ENCODE measurements at places on chromosomes 2 and 18. TPM values are rescaled to one million over a fixed set of nuclear protein-coding genes. Genes with fewer than 3 reads are reported as not detected.

PDE1A gene
- total RNA-seq, result 11.2 TPM

FSIP2 gene
- 0.50 TPM for total RNA-seq

ATOH8 gene
- total RNA-seq, result 79.7 TPM

GRCh38 chr2:20666005-20666303, 990 bp upstream of the GDF7 start:
- H3K36me3 ChIP-seq, result no peaks in the 10 kb centered on the region
- H3K27ac ChIP-seq, result peak overlapping the region; percentile 62
- H3K4me3 ChIP-seq, result peak overlapping the region; percentile 55
- H3K4me1 ChIP-seq, result peaks cover 23% of the 10 kb centered on the region

DNA sequence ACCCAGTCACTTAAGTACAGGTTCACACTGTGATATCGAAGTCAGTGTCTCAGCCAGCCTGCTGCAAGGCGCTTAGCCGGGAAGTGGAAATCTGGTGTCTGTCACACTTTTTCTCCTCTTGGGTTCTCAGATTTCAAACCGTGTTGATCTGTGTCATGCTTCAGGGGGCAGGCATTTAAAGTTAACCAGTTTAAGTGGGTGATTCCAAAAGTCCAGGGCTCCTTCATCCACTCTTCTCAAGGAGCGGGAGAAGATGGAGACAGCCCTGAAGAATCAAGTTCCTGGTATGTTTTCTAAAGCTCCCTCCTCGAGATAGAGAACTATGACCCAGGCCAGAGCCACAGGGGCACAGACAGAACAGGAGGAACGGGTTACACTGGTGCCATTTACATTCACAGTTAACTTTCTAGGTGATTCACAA, 331.7 kb downstream of the GBX2 start:
- H3K36me3 ChIP-seq, result no peaks in the 10 kb centered on the region
- H3K4me3 ChIP-seq, result no peak overlapping the region
- H3K27me3 ChIP-seq, result no peaks in the 10 kb centered on the region
- DNase-seq, result no peak

- peaks cover 36% of the 10 kb centered on the region for H3K4me1 ChIP-seq
- no peak overlapping the region for H3K4me3 ChIP-seq
- H3K36me3 ChIP-seq, result no peaks in the 10 kb centered on the region
- no peak for DNase-seq
Measured at GRCh38 chr2:177207101-177207500, 5.5 kb upstream of the HNRNPA3 start.

GRCh38 chr2:213185147-213185822, 33.9 kb upstream of the IKZF2 start:
- H3K27ac ChIP-seq, result no peak overlapping the region
- H3K27me3 ChIP-seq, result no peaks in the 10 kb centered on the region
- peaks cover 11% of the 10 kb centered on the region for H3K4me1 ChIP-seq
- no peaks in the 10 kb centered on the region for H3K36me3 ChIP-seq
- no peak for DNase-seq
- H3K4me3 ChIP-seq, result no peak overlapping the region

DNA sequence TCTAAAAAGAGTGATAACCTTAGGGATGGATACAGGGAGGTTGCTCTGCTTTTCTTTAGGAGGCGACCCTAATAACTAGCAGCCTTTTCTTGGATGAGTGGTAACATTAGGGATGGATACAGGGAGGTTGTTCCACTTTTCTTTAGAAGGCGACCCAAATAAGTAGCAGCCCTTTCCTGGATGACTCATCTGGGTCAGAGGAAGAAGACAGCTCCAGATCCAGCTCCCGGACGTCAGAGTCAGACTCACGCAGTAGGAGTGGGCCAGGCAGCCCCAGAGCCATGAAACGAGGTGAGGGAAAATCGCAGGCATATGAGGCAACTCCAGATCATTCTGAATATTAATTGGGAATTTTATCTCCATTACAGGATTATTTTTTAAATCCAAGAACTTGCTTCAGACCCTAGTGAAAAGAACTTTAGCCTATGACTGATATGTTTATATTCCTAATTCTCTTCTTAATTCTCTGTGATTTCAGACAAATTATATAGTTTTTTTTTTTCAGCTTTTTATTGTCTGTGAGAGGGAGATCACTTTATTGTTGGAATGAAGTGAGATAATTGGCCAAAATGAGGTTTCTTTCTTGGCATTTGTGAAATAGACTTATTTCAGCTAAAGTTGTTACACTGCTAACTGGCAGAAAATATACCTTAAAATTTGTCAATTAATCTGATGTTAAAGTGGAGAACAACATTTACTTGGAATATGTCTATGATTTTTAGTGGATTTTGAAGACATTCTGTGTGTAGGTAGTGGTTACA, 31.2 kb upstream of the C1GALT1C1L start:
- DNase-seq, result no peak
- H3K4me1 ChIP-seq, result no peaks in the 10 kb centered on the region
- no peaks in the 10 kb centered on the region for H3K27me3 ChIP-seq
- no peak overlapping the region for H3K27ac ChIP-seq

DNA sequence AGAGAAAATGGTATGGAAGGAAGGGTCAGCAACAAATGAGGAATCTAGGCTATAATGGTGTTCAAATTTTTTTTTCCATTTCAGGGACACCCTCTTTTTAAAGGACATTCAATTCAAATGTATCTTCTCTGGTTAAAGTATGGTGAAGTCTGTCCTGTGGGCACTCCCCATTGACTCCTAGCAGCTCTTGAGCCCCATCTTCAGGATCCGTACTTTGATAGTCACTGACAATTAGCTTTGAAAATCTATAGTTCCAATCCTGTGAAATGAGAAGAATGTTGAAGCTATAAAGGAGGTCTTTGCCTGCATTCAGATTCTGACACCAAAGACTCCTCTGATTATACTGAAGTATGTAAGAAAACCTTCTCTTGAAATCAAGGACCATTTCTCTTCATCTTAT, 43.3 kb downstream of the KCNH7 start:
- no peak overlapping the region for H3K4me3 ChIP-seq
- no peaks in the 10 kb centered on the region for H3K36me3 ChIP-seq
- no peak for DNase-seq
- H3K4me1 ChIP-seq, result no peaks in the 10 kb centered on the region
- H3K27me3 ChIP-seq, result no peaks in the 10 kb centered on the region

- no peaks in the 10 kb centered on the region for H3K36me3 ChIP-seq
- DNase-seq, result no peak
- no peaks in the 10 kb centered on the region for H3K4me1 ChIP-seq
- no peaks in the 10 kb centered on the region for H3K27me3 ChIP-seq
Measured at GRCh38 chr2:157923598-157924217, 47.6 kb upstream of the ACVR1 start.

DNA sequence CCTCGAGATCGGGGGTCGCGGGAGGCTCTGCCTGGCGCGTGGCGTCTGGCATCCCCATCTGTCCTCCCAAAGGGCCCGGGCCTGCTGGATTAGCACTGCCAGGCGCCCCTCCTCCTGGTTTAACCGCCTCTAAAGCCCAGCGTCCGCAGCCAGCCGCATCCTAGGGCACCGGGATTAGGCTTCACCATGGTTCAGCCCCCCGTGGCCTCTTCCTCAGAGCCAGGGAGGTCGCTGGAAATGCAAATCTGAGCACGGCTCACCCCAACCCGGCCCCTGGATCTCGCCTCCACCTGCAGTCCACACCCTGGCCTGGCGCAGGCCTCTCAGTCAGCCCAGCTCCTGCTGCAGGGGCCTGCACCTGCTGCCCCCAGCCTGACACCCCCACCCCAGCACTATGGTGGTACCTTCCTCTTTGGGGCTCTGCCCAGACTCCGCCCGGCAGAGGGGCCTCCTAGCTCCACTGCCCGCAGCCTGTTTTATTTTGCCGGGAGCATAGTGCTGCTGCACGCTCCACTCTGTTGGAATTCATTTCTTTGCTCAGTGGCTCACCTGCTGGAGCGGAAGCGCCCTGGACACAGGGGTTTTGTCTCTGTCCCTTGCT, 13.2 kb downstream of the PRELID3A start:
- no peak for DNase-seq

- H3K4me1 ChIP-seq, result no peaks in the 10 kb centered on the region
- DNase-seq, result peak; percentile 83
- H3K27ac ChIP-seq, result no peak overlapping the region
- no peaks in the 10 kb centered on the region for H3K27me3 ChIP-seq
Measured at GRCh38 chr2:128452536-128453530, 134.2 kb upstream of the HS6ST1 start.

DNA sequence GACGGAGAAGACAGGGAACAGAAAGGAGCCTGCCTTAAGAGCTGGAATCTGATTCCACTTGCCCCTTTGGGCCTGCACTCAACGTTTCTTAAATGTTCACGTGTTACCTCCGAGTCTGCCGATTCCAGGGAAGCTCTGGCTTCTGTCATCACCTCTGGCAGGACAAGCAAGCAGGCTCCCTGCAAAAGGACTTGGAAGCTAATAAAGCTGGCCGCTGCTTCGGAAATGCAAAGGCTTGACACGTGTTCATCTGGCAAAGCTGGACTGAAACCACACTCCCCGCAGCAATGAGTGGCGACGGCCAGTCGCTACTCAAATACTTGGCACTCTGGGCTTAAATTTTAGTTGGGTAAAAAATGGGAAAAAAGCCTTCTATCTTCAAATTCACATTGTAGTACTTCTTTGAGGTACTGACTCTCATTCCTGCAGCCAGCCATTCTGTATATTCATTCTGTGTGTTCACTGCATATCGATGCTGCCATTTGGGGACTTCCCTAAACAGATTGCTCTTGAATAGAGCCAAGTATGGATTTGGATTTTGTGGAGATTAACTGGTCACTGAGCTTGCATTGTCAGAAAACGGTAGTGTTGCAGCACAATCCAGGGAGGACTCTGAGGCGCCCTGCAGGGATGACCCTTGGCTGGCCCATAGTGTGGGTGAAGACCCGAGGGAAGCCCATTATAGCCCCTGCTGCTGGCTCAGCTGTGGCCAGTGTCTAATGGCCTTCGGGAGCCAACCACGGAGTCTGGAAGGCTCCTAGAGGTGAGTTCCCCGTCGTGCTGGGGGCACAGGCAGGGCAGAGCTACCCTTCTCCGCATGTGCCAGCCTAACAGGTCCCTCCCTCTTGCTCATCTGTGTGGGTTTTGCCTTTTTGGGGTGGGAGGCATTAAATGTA, 231.5 kb downstream of the PRKCE start:
- peaks cover 3% of the 10 kb centered on the region for H3K36me3 ChIP-seq
- no peak for DNase-seq
- no peaks in the 10 kb centered on the region for H3K27me3 ChIP-seq
- H3K4me3 ChIP-seq, result peak overlapping the region; percentile 11

GRCh38 chr2:191857259-191857805, 10.4 kb upstream of the CAVIN2 start:
- no peaks in the 10 kb centered on the region for H3K27me3 ChIP-seq
- no peaks in the 10 kb centered on the region for H3K36me3 ChIP-seq
